Stimulated activated CD8-positive, alpha-beta memory T cell treated with anti-CD3 and anti-CD28 coated beads, Interleukin-7, amount 100 ng/mL, for 24 hours (primary cell): ENCODE measurements at places on chromosomes 6 and 20.

- no peak for DNase-seq
Measured at GRCh38 chr6:26349964-26350857, 14.8 kb upstream of the BTN3A2 start.

- DNase-seq, result no peak
Measured at GRCh38 chr6:22026164-22026678, 270.6 kb downstream of the PRL start.

- no peak for DNase-seq
Measured at GRCh38 chr20:9369557-9369956, 144.8 kb upstream of the LAMP5 start.

GRCh38 chr20:10565191-10565921 lies 108.4 kb downstream of the JAG1 start:
- DNase-seq, result no peak

GRCh38 chr6:11429577-11429976 lies 108.0 kb upstream of the TMEM170B start:
- DNase-seq, result no peak

DNA sequence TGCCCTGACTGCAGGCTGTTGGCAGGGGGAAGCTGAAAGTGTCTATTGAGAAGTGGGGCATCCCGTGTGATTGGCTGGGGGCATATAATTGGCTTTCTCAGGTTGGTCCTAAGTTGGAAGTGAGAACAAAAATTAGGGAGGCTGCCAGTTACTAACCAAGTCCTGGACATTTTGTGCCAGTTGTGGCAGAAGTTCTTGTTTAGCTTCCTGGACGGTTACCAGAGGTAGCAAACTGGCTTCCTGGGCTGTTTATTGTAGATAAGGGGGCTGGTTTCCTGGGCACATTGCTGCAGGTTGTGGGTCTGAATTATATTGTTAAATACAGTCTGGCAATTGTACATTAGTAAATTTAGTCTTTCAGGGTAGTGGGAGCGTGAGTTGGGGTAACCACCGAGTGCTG lies 50.6 kb upstream of the SLC2A12 start:
- DNase-seq, result no peak
